ENCODE measurements at places on chromosomes 16 and 17.

GRCh38 chr16:47311738-47312505 lies 148.9 kb downstream of the ITFG1 start:
- no peak for DNase-seq

GRCh38 chr17:77308861-77309726 lies 168.3 kb downstream of the SEC14L1 start:
- peak; percentile 22 for DNase-seq

GRCh38 chr17:2952174-2952845 lies 111.1 kb downstream of the OR1D5 start:
- DNase-seq = no peak

DNA sequence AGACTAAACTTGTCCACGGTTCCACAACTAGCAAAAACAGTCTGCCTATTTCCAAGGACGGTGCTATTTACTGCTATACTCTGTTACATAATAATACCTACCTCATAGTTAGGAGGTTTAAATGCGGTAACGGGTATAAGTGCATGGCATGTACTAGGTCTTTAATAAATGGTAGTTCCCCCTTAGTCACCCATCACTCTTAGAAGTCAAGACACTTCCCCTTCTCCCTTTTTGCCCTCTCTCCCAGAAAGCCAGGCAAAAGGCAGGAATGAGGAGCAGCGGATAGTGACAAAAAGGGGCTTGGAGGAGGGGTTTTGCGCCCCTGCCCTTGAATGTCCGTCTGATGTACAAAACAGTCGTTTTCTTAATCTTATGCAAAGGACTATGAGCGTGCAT lies 1.1 kb upstream of the LSM12 start:
- no peak for DNase-seq

DNA sequence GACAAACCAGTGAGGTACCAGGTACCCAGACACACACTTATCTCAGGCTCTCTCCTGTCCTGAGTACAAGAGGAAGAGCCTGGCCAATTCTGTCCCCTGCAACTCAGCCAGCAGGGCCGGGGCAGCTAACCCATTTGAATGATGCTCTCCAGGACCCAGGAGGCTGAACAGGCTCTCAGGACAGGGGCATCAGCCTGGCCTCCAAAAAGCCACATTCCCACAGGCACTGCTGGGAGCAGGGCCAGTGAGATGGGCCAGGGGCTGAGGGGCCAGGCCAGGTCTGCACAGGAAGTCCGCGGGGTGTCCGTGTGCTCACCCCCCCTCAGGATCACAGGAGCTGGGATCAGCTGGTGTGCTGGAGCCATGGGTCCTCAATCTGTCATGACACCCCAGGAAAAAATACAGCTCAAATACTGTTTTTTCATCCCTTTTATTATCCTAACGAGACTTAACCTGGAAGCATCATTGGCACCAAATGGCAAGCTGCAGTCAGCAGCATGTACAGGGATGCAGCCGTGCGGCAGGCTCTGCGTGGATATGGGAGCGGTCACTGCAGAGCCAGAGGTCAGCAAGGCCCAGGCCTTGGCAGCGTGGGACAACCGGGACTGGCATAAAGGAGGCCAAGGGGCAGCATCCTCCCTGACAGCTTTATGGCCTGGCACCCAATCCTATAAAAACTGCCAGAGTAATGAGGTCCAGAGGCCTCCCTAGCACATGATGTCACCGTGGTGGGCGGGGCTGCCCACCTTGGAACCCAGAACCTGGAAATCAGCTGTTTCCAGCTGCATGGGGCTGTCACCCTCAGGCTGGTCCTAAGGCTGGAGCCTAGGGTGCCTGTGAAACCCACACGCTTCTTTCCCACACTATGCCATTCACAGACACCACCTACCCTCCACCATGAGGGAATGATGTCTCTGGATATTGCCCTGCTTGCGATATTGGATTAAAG lies 276.7 kb downstream of the C16orf95 start:
- DNase-seq = no peak

GRCh38 chr17:34406226-34406625 lies 43.2 kb upstream of the CCL1 start:
- DNase-seq = no peak

DNA sequence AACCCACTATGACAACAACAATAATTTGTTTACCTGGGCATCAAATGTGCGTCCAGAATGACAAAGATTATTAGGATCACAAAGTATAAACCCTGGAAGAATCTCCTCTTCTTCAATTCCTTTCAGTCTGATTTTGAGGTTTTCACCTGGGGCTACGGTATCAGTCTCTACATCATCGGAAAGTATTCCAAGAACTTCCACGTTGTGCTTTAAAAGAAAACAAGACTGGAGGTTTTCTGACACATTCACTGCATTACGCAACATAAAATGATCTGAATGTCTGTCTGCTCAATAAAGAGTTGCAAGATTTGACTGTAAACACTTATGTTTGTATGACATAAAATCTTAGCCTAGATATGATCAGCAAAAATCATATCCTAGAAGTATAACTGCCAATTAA lies 26.0 kb upstream of the RSL1D1 start:
- no peak for DNase-seq

DNA sequence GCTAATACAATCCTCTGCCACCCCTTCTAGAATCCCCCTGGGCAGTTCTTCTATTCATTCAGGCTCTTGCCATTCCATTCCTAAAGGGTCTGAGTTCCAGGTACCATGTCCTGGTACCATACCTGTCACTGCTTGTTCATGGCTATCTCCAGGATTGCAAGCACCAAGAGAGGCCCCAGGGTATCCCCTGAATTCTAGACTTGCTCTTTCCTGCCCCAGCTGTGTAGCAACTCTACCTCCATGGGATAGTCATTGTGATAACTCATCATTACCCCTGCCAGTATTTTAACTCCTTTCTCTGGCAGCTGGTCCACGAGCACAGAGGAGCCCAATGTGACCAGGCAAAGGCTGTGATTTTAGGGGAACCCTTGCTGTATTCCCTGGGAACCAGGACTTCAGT lies 143.7 kb upstream of the CDH5 start:
- DNase-seq = no peak

DNA sequence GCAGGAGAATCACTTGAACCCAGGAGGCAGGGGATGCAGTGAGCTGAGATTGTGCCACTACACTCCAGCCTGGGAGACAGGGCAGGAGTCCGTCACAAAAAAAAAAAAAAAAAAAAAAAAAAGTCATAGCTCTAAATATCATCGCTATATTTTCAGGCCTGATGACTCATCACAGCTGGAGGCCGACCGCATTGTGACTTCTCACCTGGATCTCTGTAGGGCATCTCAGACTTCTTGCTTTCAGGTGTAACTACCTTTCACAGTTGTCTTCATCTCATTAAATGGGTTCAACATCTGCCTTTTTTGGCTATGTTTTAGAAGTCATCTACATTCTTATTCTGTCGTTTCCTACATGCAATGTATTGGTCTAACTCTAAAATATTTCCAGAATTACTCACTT lies 353.1 kb upstream of the MON1B start:
- no peak for DNase-seq

DNA sequence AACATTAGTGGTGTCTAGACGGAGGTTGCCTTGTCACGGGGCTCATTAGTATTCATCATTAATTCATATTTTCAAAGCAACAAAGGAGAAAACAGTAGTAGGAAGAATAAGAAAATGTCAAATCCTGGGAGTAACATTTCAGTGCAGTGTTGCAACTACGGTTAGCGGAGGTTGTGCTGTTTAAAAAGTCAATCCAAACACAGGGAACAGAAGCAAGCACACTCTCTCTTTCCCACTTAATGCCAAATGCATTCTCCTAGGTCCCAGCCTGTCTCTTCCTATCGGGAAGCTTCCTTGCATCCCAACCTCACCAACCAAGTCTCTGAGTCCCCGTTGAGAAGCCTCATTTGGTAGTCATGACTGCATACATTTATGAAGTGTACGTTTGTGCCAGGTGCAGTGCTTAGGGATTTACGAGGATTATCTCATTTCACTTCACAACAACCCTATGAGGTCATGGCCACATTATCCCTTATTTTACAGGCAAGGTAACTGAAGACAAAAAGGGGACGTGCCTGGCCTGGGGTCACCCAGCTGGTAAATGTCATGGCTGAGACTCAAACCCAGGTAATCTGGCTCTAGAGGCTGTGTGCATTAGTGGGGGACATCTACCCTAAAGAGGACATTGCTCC lies 283.6 kb upstream of the SALL1 start:
- DNase-seq = no peak

DNA sequence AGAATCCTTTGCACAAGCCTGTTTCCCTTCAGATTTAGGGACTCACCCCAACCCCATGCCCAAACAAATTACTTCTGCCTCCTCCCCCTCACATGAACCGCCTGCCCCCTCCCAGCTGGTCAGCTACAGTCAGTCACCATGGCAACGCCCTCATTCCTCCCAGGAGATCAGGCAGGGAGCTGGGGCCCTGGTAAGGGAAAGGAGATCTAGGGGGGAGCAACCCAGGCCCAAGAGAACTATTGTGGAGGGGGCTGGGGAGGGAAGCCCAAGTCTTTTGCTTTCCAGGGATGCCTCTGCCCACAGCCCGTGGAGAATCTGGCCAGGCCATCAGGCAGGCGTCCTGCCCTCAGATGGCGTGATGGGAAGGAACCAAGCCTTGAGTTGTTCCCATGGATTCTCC lies 2.8 kb downstream of the FAM171A2 start:
- no peak for DNase-seq

GRCh38 chr17:70091696-70092095 lies 16.7 kb downstream of the KCNJ16 start:
- DNase-seq = peak; percentile 61

DNA sequence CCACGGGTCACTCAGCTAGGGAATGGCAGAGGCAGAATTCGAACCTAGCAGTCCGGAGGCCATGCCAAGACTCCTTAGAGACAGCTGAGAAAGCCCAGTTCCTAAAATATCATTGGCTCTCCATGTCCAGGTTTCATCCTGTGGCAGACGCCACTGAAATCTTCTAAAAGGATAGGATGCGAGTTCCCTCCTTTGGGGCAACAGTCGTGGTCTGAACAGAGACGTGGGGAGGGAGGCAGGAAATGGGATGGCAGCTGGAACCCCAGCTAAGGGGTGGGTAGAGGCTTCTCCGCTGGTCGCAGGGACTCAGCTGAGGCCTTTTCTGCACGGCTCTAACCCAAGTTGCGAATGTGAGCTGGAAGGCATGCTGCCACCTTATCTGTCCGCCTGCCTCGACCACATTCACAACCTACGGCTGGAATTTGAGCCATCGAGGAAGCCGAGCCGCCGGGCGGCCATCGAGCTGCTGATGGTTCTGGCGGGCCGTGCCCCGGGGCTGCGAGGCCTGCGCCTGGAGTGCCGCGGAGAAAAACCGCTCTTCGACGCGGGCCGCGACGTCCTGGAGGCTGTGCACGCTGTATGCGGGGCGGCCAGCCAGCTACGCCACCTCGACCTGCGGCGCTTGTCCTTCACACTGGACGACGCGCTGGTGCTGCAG lies 1.9 kb upstream of the HSF4 start:
- no peak for DNase-seq

GRCh38 chr17:65901394-65901793 lies 290.5 kb downstream of the CEP112 start:
- DNase-seq = no peak
